ENCODE measurements at places on chromosomes 2 and 18.

- no peak for DNase-seq
Observed at GRCh38 chr2:75729861-75730260, 19.1 kb upstream of the GCFC2 start.

GRCh38 chr2:181738074-181738473, 57.8 kb upstream of the NEUROD1 start:
- no peak for DNase-seq

- no peak for DNase-seq
Observed at GRCh38 chr18:59639821-59640220, 57.4 kb downstream of the CCBE1 start.

- no peak for DNase-seq
Observed at GRCh38 chr2:212894026-212894425, 257.4 kb downstream of the IKZF2 start.

DNA sequence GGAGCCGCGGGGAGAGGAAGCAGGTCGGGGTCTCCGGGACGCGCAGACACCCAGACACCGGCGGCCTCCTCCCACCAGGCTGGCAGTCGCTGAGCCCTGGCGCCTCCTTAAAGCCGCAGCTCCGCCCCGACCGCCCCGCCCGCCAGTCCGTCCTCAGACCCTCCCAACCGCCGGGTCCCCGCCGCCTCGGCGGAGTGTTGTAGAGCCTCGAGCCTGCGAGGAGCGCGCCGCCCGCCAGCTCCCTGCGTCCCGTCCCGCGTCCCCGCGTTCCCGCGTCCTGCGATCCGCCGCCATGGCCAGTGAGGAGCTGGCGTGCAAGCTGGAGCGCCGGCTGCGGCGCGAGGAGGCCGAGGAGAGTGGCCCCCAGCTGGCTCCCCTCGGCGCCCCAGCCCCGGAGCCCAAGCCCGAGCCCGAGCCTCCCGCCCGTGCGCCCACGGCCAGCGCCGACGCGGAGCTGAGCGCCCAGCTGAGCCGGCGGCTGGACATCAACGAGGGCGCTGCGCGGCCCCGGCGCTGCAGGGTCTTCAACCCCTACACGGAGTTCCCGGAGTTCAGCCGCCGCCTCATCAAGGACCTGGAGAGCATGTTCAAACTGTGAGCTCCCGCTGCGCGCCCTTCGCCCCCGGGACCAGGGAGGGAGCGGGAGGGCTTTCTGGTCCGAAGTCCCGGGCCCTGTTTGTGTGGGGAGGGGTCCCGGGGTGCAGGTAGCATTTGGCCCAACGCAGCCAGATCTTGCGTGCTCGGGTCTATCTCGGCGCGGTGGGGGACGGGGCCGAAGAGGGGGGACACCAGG, at the start of gene EFHD1:
Gene EFHD1 (plus strand): TSS at position 192 of the 793 bp plus-strand sequence. CDS start 101 bp downstream, at position 293.
- DNase-seq, result peak; percentile 68

DNA sequence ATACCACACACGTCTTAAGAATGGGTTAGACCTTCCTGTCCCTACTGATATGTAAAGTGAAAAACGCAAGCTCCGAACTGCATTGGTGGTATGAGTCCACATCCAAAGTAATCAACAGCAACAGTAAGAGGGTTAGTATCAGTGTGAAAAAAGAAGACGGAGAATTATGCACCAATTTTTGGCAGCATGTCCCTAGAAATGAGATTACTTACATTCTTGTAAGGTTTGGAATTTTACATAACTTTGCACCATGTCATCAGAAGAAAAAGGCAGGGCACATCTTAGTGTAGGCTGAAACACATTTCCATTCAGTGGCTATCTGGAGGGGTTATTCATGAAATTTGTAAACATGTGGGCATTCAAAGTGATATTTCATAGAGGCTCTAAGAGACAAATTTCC, 88.2 kb downstream of the LONRF2 start:
- no peak for DNase-seq

GRCh38 chr2:105809097-105809473, 64.4 kb downstream of the NCK2 start:
- no peak for DNase-seq

DNA sequence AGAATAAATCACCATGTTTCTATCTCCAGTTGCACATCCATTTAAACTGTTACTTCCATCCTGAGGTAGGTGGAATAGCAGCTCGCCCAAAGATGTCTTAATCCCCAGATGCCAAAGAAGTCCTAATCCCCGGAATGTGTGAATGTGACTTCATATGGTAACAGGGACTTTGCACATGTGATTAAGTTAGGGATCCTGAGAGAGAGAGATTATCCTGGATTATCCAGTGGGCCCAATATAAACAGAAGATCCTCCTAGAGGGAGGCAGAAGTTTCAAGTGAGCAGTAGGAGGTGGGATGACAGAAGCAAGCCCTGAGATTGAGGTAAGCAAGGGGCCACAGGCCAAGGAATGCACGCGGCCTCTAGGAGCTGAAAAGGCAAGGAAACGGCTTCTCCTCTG, 19.8 kb downstream of the CREG2 start:
- no peak for DNase-seq

- no peak for DNase-seq
Observed at GRCh38 chr2:238509903-238510302, 83.2 kb downstream of the ASB1 start.

GRCh38 chr2:237863689-237864443, 4.4 kb downstream of the RAMP1 start:
- DNase-seq, result no peak

DNA sequence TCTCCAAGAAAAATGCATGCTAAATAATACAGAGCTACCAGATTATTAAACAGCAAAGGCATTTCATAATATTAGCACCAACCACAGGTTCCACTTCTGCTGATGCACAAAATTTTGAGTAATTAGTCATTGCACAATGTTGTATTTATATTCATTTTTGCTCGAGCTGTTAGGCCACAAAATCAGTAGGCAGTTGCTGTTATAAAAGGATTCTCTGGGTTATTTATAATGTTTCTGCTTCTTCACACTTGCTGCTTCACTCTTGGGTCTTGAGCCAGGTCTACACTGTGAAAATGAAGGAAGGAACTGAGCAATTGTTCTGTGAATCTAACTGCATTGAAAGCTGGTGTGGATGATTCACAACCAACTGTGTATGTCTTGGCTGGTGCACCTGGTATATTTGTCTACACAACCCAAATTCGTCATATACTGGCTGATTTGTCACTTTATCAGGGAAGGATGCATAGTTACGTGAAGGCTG, 38.3 kb downstream of the MRPL33 start:
- no peak for DNase-seq

- DNase-seq, result peak; percentile 78
Observed at GRCh38 chr2:85133751-85134254, 611 bp downstream of the TCF7L1 start.

- no peak for DNase-seq
Observed at GRCh38 chr2:199962203-199962602, 6.8 kb downstream of the MAIP1 start.

GRCh38 chr2:217886091-217886490, 116.7 kb downstream of the TNS1 start:
- DNase-seq, result no peak

GRCh38 chr18:48580782-48581181, 42.0 kb downstream of the CTIF start:
- no peak for DNase-seq

GRCh38 chr2:148523315-148523714, 121.2 kb upstream of the EPC2 start:
- no peak for DNase-seq

GRCh38 chr2:186099826-186100225, 361.2 kb downstream of the FSIP2 start:
- DNase-seq, result no peak

- no peak for DNase-seq
Observed at GRCh38 chr2:132583666-132584360, 86.2 kb downstream of the LYPD1 start.

DNA sequence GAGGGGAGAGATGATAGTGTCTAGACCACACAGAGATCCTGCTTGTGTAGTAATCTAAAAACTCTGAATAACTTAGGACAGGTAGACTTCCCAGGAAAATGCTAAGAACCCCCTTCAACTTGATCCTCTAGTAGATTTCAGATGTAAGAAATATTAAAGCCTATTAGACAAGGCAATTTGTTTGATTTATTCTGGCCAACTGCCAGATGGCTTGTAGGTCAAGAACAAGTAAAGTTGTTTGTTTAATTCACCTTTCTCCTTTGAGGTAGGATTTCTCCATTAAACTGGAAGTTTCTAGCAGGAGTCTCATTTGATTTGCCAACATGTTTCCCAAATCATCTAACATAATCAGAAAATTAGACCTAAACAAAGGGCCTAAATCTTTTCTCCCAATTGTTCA, 48.6 kb downstream of the SH3RF3 start:
- no peak for DNase-seq

DNA sequence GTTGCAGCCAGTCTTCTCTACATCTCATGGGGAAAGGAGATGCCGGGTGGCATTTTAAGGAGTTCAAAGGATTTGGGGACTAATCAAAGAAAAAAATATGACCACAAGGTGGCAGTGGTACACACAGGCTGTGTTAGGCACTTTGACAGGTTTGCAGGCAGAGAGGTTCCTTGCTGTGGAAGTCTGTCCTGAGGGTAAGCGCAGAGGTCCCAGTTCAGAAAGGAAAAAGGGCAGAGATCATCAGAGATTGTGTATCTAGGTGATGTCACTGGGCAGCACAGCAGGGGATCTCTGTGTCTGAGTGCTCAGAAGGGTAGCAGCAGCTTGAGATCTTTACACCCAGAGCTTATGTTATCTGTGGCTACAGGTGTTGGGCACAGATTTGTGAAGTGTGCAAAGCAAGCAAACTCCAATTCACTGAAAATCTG, 231.4 kb downstream of the LRRTM1 start:
- peak; percentile 50 for DNase-seq

DNA sequence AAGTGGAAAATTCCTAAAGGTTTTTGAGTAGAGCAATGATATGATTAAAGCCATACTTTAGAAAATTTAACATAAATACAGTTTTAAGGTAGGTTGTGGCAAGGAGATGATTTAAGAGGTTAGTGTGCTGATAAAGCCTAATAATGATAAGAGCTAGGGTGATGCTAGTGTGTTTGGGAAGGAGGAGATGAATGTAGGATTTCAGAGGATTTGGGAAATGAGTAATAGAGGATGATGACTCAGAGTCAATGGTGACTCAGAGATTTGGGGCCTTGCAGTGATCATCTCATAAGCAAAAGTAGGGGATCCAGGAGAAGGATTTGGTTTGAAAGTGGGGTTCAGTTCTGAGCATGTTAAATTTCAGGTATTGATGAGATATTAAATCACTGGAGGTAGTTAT, 23.3 kb downstream of the STAMBP start:
- DNase-seq, result no peak

DNA sequence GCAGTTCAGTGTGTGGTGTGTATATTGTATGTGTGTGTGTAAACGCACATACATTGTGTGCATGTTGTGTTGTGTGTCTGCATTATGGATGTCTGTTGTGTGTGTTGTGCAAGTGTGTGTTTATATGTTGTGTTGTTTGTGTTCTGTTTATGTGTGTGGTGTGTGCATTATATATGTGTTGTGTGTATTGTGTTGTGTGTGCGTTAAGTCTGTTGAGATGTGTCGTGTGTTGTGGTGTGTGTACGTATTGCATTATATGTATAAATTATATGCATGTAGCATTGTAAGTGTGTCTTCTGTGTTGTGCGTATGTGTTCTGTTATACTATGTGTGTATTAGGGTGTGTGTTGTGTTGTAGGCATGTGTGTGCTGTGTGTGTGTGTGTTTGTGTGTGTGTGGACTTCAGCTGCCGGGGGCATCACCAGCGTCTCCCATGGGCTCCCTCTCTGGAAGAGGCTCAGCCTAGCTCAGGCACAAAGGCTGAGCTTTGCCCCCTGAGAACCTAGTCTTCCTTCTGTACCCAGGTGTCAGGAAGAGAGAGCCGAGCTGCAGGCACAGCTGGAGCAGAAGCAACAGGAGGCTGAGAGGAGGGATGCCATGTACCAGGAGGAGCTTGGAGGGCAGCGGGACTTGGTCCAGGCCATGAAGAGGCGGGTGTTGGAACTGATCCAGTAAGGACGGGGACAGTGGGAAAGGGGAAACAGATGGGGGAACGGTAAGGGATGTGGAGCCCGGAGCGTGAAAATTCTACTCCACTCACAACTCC, 13.7 kb downstream of the RUFY4 start:
- DNase-seq, result no peak

GRCh38 chr2:59440491-59440890, 1113.0 kb downstream of the BCL11A start:
- no peak for DNase-seq

DNA sequence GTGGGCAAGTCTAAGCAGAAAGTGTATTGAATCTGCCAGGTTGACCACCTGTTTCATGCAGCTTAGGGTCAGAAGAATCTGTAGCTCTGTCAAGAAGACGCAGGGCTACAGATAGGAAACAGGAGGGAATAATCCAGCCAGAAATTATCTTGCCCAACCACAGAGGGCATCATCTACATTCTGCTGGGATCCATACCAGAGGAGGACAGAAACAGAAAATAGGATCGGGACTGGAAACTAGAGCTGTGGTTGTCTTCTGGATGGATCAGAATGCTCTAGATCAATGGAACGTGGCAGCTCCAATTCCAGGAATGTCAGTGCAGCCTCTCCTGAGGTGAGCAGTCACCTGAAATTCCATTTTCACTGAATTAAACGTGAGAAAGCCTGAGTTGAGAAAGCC, 3.6 kb downstream of the SPATA3 start:
- no peak for DNase-seq

GRCh38 chr2:104690255-104690984, 163.5 kb upstream of the POU3F3 start:
- DNase-seq, result no peak

GRCh38 chr2:176817061-176817565, 395.5 kb upstream of the HNRNPA3 start:
- DNase-seq, result peak; percentile 10

DNA sequence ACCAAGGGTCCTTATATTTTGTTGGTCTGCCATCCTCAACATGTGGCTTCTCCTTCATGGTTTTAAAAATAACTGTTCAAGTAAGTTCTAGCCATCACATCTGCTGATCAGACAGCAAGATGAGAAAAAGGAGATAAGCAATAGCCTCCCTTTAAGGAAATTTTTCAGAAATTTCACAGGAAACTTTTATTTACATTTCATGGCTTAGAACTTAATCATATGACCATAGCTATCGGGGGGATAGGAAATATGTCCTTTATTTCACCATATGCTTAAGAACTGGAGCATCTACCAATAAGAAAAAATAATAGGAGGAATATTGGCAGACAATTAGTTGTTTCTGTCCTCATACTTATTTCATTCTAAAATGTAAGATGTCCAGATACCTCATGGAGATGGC, 16.2 kb downstream of the ATF2 start:
- DNase-seq, result no peak

- no peak for DNase-seq
Observed at GRCh38 chr18:48761582-48761981, 189.2 kb downstream of the SMAD7 start.

- peak; percentile 49 for DNase-seq
Observed at GRCh38 chr2:68121873-68122679, 35.6 kb upstream of the PNO1 start.

DNA sequence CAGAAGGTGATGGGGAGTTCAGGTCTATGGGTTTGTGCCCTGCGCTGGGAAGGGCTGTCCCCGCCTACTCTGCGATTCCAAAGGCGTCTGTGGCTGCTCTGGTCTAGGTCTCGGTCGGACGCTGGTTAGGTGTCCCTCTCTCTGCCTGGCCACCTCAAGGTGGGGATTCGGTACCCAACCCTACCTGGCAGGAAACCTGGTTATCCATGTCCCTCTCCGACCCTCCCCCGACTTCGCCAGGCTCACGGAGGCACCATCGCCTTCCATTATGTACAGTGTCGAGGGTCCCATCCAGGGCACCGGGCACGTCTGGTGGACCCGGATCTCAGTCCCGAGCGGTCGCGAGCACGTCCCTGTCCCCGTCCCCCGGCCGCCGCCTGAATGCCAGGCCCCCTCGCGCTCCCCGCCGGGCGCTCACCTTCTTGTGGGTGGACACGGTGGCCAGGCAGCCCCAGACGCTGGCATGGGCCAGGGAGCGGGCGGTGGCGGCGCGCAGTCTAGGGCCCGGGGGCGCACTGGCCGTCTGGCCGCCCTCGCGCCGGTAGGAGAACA, 628 bp downstream of the CREG2 start:
- DNase-seq, result no peak
